ENCODE measurements at places on chromosomes 11 and 22.

GRCh38 chr11:134939905-134940304, 527.9 kb upstream of the B3GAT1 start:
- DNase-seq: peak; percentile 56

- DNase-seq: peak; percentile 61
Measured at GRCh38 chr11:80330264-80330663, 889.4 kb upstream of the TENM4 start.

DNA sequence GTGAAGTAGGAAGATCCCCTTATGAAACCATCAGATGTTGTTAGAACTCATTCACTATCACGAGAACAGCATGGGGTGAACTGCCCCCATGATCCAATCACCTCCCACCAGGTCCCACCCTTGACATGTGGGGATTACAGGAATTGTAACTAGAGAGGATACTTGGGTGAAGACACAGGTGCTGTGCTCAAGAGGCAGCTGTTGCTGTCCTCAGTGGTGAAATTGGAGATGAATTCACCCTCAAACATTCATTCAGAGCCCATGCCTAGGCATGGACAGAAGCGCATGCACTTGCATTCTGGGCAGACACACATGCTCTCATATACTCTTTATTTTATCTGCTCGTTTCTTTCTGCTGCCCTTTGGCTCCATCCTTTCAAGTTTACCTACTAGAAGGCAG, 385.0 kb downstream of the INSC start:
- DNase-seq: no peak

- DNase-seq: no peak
Measured at GRCh38 chr11:29483831-29484230, 533.0 kb downstream of the KCNA4 start.

- peak; percentile 84 for DNase-seq
Measured at GRCh38 chr11:66443602-66444001, 5.0 kb upstream of the MRPL11 start.

- DNase-seq: no peak
Measured at GRCh38 chr11:27477243-27477642, 4.7 kb upstream of the LGR4 start.
